PC-9 (cell line): ENCODE measurements at places on chromosomes 1 and 21.
A peak's percentile ranks its signal among the peaks of the same experiment; 100 is the strongest.

DNA sequence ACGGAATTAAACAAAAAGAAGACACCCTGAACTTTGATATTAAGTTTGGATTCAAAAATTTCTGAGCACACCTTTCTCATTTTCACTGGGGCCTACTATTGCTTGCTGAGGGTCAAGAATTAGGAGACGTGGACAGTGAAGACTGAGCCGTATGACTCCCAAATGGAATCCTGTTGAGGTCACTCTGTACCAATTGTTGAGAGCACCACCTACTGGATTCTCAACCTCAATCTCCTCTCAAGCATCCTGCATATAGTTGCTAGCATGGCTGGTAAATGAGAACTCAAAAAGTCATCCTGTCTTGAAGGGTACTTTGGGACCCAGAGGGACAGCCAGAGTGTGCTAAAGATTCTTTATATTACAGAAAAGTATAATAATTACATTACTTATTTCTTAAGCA is 20.2 kb upstream of the MTR start:
- DNase-seq, result no peak

DNA sequence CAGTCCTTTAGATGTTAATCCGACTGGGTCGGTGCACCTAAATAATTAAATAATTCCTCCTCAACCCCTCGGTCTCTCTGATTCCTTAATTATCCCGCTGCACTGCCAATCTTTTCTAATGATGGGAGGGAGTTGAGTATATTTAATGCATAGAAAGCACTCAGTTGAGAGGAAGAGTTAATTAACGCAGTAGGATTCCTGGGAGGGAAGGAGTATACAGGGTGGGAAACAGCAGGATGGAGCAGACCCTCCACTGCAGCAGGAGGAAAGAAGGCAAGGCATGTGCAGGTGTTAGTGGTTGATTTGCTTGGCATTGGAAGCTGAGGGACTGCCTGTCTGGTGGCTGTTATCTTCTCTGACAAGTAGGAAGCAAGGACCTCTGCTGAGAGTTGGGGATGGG is 9.9 kb upstream of the REN start:
- no peak for DNase-seq

- no peak for DNase-seq
Observed at GRCh38 chr1:205588636-205589035, 43.2 kb downstream of the ELK4 start.

DNA sequence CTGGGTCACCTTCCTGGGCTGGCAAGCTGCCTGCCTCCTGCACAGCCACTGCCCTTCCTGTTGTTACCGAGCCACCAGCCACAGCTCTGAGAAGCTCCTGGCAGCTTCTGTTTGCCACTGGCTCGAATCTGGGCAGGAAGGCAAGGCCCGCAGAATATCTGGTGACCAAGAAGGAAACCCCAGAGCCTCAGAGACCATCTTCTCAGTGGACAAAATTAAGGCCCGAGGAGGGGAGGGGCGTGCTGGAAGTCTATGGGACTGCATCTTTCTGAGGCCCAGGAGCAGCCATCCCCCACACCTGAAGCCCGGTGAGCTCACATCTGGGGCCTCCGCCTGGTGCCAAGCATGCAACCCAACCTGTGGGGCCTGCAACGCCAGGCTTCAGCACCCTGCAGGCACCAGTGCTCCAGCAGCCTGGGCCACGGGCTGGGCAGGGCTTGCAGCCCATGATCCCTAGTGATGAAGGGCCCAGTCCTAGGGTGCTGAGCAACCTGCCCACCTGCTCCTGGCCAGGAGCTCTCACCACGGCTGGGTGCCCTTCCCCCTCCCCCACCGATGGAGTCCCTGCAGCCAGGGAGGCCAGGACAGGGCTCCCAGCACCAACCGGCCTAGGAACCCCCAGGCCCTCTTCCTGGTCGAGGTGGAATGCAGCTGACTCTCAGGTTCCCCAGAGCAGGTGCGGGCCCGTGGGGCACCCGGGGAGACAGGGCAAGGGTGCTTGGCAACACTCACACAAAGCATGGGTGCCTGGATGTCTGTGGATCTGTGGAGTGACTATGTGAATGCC is 879 bp downstream of the CPTP start:
- peak; percentile 61 for DNase-seq

DNA sequence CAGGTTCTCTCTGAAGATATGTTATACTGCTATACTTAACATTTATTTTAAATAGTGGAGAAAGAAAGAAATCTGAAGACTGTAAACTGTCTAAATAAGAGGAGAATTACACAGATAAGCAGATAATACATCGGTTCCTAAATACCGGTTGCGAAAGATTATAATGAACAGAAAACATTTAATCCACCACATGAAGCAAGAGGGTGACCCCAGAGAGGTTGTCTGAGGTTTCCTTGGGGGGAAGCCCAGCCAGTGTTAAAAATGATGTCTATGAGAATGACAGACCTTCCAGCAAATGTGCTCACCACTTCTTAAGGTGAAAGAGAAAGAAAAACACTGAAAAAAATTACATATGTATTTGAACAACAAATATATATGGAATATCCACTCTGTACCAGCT is 356.4 kb upstream of the KAZN start:
- DNase-seq, result no peak
